ENCODE measurements at places on chromosomes 2 and 18.

DNA sequence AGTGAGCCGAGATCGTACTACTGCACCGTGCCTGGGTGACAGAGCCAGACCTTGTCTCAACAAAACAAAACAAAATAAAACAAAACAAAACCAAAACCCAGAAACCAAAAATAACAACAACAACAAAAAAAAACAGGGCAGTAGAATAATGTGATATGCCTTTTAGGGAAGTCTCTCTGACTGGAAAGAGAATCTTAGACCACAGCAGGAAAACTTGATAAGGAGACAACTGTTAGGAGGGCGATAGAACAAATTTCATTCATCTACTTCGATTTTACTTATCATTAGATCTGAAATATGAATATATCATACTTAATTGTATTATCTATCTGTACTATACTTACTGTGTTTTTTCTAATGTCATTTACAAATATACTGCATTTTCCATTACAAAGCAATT, 109.0 kb upstream of the CNTNAP5 start:
- no peak for DNase-seq

- DNase-seq: no peak
Observed at GRCh38 chr2:241855245-241855887, 3.3 kb downstream of the PDCD1 start.

DNA sequence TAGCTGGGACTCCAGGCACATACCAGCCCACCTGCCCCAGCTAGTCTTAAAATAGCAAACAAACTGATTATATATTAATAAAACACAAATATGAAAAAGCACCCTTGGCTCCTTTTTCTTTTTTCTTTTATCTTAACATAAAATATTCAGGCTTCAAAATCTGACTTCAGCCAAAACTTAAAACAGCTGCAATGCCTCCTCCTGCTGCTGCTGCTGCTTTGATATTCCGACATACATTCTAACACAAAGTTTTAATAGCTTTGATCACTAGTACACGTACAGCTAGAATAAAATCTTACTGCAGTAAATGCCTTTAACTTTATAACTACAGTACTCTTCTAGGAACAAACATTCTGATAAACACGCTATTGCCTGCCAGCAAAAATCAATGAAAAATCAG, 71.4 kb upstream of the RNU4ATAC start:
- no peak for DNase-seq

GRCh38 chr2:36808386-36809068, 112.0 kb downstream of the VIT start:
- DNase-seq: no peak

GRCh38 chr2:41319437-41319836, 728.4 kb upstream of the PKDCC start:
- DNase-seq: no peak

DNA sequence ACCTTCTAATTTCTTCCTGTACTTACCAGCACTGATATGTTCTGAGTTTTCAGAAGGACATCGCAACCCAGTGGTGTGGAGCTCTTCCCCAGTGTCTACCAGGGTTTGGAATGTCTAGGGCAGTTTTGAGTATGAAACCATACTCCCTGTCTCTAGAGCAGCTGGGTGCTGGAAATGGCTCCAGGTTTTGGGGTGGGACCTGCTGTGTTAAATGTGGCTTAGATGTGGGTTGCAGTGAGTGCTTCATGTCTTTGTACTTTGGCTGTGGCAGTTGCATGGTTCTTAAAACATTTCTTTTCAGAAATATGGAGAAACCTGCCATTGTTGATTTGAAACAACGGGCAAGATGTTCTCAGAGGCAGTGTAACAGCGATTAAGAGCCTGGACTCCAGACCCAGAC, 48.5 kb downstream of the ACSL3 start:
- DNase-seq: no peak

DNA sequence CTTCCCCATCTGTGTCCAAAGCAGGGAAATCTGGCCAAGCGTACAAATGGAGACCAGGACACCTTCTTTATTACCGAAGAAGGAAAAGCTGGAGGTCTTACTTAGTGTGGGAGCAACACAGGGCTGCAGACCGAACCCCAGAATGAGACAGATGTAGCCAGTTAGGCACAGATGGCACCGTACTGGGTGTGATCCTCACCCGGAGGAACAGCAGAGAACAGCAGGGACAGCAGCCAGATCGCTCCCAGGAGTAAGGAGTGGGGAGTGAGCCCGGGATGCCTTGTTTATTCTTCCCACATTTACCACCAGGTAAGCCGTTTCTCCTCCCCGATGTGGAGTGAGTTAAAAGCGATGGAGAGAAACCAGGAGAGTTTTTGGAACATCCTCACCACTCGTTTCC, 150.7 kb upstream of the SPRED2 start:
- DNase-seq: no peak

DNA sequence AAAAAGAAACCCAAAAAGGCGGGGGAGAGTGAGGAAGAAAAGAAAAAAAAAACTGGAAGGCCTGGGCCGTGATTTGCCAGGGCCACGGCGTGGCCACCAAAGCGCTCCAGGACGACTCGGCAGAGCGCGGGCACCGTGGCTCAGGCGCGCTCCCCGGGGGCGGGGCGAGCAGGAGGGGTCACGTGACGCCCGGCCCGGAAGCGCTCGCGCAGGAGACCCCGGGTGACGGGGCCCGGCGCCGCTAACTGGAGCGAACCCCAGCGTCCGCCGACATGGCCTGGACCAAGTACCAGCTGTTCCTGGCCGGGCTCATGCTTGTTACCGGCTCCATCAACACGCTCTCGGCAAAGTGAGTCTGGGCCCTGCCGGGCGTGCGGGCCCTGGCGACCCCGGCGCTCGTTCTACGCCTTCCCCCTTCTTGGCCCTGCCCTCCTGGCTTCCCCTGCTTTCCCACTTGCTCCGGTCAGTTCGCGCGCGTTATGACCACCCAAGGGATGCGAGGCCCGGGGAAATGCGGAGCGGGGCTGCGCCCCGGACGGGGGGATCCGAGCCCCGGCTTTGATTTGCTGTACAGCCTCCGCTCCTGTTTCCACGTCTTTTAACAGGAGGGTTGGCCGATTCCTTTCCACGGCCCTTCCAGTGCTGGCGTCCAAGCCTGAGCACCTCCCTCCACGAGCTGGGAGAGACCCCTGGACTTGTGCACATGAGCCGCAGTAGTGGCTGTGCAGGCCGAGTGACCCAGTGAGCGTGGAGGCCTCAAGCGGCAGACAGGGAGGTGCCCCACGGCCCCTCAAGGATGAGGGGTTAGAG, at the start of gene SLC35F6:
Gene SLC35F6, plus strand, starts transcription at position 207 of the 810 bp plus-strand sequence. Its CDS starts 66 bp downstream, at position 273.
- peak; percentile 89 for DNase-seq

- no peak for DNase-seq
Observed at GRCh38 chr2:236341721-236342120, 77.5 kb upstream of the ASB18 start.

GRCh38 chr2:97891611-97892010, 104.1 kb downstream of the TMEM131 start:
- no peak for DNase-seq

DNA sequence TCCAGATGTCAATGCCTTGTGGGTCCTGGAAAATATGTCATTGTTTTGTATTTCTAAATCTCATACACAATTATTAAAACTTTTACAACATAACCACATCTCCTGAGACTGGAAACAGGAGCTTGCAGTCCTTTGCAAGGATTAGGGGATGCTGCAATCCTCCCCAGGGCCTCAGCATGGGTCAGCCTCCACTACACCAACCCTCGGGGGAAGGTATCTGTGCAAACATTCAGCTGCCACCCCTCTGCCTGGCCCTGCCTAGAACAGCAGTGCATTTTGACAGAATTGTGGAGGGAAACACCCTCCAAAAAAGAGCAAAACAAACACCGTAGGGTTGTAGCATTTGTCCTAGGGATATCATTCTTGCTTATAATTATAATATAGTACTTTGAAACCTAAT, 4.2 kb upstream of the UPP2 start:
- DNase-seq: no peak

GRCh38 chr2:181614874-181615638, 41.8 kb downstream of the CERKL start:
- no peak for DNase-seq

DNA sequence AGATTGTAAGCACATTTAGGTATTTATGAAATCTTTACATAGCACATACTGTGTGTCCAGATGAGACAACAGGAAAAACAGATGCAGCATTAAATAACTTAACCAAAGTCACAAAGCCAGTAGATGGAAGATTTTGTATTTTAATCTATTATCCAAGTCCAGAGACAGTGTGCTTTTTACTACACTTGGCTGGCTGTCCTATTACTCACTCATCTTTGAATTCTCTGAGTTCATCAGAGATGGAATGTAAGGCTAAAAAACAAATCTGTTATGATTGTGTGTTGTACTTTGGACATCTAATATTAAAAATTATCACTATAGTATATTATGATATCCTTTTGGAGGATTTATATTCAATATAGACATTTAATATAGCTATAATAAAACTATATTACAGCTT, 1189.4 kb downstream of the DSC3 start:
- DNase-seq: no peak

GRCh38 chr2:211941216-211941747, 597.3 kb downstream of the ERBB4 start:
- DNase-seq: no peak

GRCh38 chr2:29080886-29081743, 6.8 kb upstream of the PCARE start:
- DNase-seq: no peak

DNA sequence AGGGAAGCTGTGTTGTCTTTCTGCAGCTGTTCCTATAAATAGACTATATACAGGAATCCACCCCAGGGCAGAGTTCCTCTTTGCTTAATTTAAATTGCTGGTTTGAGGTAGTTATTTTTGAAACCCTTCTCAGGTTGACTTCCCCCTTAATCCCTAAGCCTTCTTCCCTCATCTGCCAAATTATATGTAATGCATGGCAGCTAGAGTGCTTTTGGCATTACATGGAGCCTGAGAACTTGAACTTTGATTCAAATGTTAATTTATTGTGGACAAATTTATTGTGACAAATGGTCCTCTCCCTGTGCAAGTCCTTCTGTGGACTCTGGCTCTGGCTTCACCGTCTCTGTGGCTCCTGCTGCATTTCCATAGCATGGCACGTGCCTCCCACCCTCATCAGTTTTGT, 29.2 kb downstream of the MYO1B start:
- DNase-seq: no peak

GRCh38 chr2:190879474-190880377, 895 bp upstream of the GLS start:
- no peak for DNase-seq

- DNase-seq: no peak
Observed at GRCh38 chr2:177698281-177698680, 305.7 kb downstream of the AGPS start.

- peak; percentile 34 for DNase-seq
Observed at GRCh38 chr18:74806700-74807416, 209.2 kb downstream of the ZNF407 start.

GRCh38 chr2:219947575-219947974, 320.1 kb downstream of the SLC4A3 start:
- no peak for DNase-seq

DNA sequence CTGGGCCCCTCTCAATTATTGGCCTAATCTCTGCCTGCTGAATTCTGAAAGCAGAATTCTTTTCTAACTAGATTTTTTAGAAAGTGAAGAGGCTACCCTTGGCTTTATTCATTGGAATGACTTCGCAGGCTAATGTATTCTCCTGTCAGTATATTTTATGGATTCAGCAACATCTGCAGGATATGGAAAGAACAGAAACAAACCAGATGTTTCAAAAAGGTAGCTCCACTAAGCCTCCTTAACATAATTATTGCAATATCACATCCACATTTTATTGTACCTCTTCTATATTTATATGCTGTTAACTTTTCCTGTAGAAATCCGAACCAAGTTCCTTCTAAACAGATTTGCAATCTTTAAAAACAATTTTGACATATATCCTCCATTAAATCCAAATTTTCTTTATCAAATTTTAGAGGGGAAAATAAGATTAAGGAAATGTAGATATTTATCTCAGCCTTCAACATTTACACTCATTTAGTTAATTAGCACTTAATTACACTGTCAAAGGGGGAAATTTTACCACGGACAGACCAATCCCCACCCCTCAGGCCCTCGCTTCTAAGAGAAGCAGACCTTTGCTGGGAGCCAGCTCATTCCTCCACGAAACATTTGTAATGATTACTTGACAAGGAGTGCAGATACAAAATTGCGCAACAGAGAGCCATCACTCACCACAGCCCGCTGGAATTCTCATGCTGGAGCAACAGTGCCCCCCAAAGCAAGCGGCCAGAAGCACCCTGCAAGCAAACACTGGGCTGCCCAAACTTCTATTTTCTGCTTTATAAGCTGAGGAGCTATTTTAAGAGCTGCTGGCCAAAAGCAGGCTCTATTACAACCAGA, 253.4 kb downstream of the ETAA1 start:
- DNase-seq: peak; percentile 14

DNA sequence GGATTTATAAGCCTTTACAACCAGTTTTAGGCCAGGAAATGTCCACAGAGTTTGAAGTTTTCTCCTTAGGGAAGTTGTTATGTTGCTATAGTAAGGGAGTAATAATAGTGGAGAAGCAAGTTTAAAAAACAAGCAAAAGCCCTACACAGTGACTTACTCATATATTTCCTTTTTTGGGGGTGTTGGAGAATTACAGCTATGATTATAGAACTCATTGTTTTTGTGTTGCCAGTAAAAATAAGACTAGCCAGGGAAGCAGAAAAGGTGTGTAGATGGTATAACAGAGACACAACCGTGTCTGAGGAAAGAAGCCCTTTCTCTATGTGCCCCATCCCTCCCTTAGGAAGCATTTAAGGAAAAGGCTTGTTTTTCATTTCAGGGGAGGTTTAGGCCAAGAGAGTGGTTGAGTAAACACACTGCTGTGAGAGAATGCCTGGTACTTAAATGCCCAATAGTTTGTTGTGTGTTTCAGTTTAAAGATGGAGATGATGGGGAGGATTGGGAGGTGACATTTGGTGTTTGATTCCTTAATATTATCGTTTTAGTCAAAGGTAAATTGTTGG, 2.3 kb downstream of the VAPA start:
- peak; percentile 43 for DNase-seq

DNA sequence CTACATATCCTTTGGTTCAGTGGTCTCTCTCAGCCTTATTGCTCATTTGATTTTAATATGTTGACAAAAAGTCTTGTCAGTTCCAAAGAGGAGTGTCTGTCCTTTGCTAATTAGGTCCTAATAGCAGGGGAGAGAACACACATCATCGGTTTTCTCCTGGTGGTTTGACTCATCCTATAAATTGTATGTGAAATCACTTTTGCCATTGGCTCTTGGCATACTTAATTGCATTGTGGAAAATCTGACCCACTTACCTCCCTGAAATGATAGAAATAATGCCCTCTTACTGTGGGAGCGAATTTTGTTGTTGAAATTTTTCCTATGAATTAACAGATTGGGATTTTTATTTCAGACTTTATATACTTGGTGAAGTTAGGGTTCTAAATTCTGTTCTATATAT, 58.3 kb downstream of the MTCL1 start:
- DNase-seq: no peak

- no peak for DNase-seq
Observed at GRCh38 chr18:67331857-67332256, 184.7 kb downstream of the DSEL start.

DNA sequence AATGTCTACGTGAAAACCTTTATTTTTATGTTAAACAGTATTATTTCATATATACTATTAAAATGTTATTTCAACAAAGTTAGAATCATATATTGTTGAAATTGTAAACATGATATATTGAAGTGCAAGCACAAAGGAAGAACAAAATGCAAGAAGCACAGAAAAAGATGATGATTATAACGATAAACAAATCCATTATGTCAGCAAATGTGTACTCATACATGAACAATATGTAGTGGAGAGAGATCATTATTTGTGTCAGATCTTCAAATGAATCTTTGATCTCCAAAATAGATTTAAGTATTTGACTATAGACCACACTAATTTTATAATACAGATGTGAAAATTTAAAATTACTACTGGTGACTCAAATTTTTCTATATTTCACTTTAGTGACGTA, 1104.4 kb upstream of the CRIM1 start:
- DNase-seq: no peak

- peak; percentile 76 for DNase-seq
Observed at GRCh38 chr2:143553261-143553660, 424.0 kb downstream of the ARHGAP15 start.
